Right lobe of liver (tissue), 6 donors: ENCODE measurements at places on chromosomes 11 and 22.

GRCh38 chr22:26658671-26659478 is 1.5 kb downstream of the MIAT start:
- H3K36me3 ChIP-seq = no peaks in the 10 kb centered on the region
- H3K4me3 ChIP-seq = no peak overlapping the region
- H3K4me1 ChIP-seq = no peaks in the 10 kb centered on the region
- peaks cover 25% of the 10 kb centered on the region for H3K27me3 ChIP-seq
- DNase-seq = peak; percentile 58

DNA sequence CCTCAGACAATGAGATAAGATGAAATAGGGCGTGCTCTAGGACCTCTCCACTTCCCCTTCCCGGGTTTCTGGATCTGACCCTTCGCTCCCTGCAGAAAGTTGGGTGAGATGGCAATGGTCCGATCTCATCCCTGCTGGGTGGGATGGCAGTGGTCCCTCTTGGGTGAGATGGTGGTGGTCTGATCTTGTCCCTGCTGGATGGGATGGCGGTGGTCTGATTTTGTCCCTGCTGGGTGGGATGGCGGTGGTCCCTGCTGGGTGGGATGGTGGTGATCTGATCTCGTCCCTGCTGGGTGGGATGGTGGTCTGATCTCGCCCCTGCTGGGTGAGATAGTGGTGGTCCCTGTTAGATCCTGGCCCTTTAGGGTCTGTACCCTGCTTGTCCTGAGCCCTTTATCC is 21.3 kb downstream of the ST14 start:
- H3K27ac ChIP-seq = peak overlapping the region; percentile 33
- no peak overlapping the region for H3K4me3 ChIP-seq
- DNase-seq = no peak

DNA sequence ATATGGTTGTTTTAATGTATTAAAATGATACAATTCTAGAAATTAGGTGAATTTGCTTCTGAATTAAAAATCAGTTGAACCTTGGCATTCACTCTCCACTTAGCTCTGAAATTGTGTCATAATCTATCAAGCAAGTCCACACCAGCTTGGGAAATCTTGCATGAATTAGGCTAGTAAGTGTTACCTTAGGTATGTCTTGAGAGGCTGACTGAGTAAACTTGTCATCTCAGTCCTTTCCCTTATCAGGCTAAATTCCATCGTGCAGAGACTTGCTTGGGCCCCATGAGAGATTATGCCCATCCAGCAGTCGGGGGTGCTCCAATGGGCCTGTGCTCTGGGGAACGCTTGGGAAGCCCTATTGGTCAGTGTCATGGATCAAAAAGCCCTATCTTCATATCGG is 33.9 kb upstream of the ST14 start:
- no peak overlapping the region for H3K27ac ChIP-seq
- H3K4me1 ChIP-seq = no peaks in the 10 kb centered on the region
- peaks cover 25% of the 10 kb centered on the region for H3K36me3 ChIP-seq
- H3K27me3 ChIP-seq = no peaks in the 10 kb centered on the region

GRCh38 chr11:2462986-2463765 is 18.4 kb downstream of the KCNQ1 start:
- no peaks in the 10 kb centered on the region for H3K36me3 ChIP-seq
- H3K4me1 ChIP-seq = no peaks in the 10 kb centered on the region
- no peak overlapping the region for H3K27ac ChIP-seq
- DNase-seq = no peak
- no peak overlapping the region for H3K4me3 ChIP-seq

DNA sequence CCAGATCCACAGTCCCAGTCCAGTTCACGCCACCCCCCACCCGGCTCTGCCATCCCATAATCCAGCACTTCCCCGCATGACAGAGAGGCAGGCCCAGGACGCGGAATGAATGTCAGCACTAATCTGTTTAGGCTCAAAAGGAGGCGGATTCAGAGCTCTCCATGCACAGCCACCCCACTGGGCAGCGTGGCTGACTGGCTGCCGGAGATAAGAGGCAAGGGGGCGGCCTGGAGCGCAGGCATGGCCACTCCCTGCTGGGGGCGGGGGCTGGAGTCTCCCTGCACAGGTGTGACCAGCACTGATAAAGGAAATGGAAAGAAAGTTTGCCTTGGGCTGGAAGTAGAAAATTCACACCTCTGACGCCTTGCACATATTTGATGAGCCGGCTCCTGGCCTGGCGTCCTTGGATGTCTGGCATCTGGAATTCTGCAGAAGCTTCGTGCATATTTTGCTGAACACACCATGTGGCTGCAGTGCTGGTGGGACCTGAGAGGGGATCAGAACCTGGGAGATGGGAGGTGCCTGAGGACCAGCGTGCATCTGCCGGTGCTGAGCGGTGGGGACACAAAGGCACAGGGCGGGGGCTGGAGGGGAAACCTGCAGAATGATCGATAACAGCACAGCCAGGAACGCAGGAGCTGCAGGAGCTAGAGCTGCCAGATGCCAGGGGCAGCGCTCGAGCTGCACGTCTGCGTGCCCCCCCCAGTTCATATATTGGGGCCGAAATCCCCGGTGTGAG is 344.4 kb downstream of the CTTN start:
- H3K4me1 ChIP-seq = no peaks in the 10 kb centered on the region
- H3K36me3 ChIP-seq = no peaks in the 10 kb centered on the region
- no peaks in the 10 kb centered on the region for H3K27me3 ChIP-seq
- H3K4me3 ChIP-seq = no peak overlapping the region
- no peak overlapping the region for H3K27ac ChIP-seq

GRCh38 chr11:88590361-88590760 is 252.8 kb upstream of the CTSC start:
- H3K27me3 ChIP-seq = no peaks in the 10 kb centered on the region
- H3K4me1 ChIP-seq = no peaks in the 10 kb centered on the region
- no peak overlapping the region for H3K4me3 ChIP-seq
- no peaks in the 10 kb centered on the region for H3K36me3 ChIP-seq
- no peak for DNase-seq

DNA sequence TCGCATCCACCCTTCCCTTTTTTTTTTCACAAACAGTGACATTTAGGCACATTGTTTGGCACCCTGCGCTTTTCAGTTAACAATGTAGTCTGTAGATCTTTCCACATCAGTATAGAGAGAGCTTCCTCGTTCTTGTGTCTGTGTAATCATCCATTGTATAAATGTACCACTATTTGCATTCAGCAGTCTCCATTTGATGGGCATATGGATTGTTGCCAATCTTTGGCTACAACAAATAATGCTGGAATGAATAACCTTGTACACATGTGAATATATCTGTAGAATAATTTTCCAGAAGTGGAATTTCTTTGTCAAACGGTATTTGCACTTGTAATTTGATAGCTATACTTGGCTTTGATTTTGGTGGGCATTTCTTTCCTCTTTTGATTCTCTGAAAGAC is 17.1 kb downstream of the MPEG1 start:
- H3K27me3 ChIP-seq = no peaks in the 10 kb centered on the region
- peaks cover 14% of the 10 kb centered on the region for H3K4me1 ChIP-seq
- H3K27ac ChIP-seq = no peak overlapping the region
- no peak overlapping the region for H3K4me3 ChIP-seq

GRCh38 chr11:121807051-121807450 is 309.0 kb downstream of the BLID start:
- no peaks in the 10 kb centered on the region for H3K4me1 ChIP-seq
- no peak overlapping the region for H3K27ac ChIP-seq
- no peak for DNase-seq
- H3K27me3 ChIP-seq = no peaks in the 10 kb centered on the region
- H3K36me3 ChIP-seq = no peaks in the 10 kb centered on the region
- H3K4me3 ChIP-seq = no peak overlapping the region

DNA sequence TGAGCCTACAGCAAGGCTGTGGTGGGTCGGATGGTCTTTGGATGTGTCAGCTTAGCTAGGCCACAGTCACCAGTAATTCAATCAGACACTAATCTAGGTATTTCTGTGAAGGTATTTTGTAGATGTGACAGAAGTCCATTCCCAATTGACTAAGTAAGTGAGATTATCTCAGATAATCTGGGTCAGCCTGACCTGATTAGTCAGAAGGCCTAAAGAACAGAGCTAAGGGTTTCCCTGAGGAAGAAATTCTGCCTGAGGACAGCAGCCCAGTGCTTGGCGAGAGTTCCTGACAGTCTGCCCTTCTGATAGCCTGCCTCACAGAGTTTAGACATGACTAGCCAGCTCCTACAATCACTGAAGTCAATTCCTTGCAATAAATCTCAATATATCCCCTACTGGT is 28.7 kb downstream of the GUCD1 start:
- no peaks in the 10 kb centered on the region for H3K4me1 ChIP-seq
- no peak for DNase-seq
- no peaks in the 10 kb centered on the region for H3K36me3 ChIP-seq
- no peak overlapping the region for H3K27ac ChIP-seq
- H3K4me3 ChIP-seq = no peak overlapping the region
